ENCODE measurements at places on chromosomes 16 and 17.
A peak's percentile ranks its signal among the peaks of the same experiment; 100 is the strongest.

DNA sequence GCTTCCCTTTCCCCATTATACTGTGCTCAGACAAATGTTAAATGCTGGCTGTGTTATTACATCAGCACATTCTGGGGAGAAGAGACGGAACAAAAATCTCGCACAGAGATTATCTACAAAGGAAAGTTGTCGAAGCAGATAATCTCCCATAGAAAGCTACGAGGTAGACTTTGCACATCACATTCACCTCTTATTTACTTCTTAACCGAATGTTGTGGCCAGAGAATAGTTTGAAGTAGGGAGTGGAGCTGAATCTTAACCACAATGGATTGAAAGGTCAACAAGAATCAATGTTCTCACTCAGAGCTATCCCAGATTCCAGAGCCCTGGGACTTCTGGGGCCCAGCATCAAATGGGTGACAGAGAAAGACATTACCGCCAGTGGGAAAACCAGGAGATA lies 28.4 kb upstream of the LONP2 start:
- no peak for DNase-seq

GRCh38 chr17:56822725-56823124 lies 11.0 kb downstream of the C17orf67 start:
- DNase-seq = no peak

GRCh38 chr17:64661726-64661975 lies 456 bp downstream of the SMURF2 start:
- DNase-seq = no peak

- no peak for DNase-seq
These were observed 96.5 kb upstream of the AKTIP start for GRCh38 chr16:53599548-53599947.

GRCh38 chr17:78883533-78884131 lies 19.4 kb downstream of the CEP295NL start:
- no peak for DNase-seq

GRCh38 chr16:369275-369865 lies 968 bp downstream of the MRPL28 start:
- no peak for DNase-seq

- peak; percentile 81 for DNase-seq
These were observed 5.0 kb upstream of the PPP1R1B start for GRCh38 chr17:39621523-39622379.

GRCh38 chr16:89357055-89357816 lies 133.1 kb downstream of the ANKRD11 start:
- DNase-seq = no peak

Data from central memory CD4-positive, alpha-beta T cell (primary cell).